Stimulated activated CD4-positive, alpha-beta T cell treated with anti-CD3 and anti-CD28 coated beads, TNF-alpha, amount 100 ng/mL, for 1 hour (primary cell): ENCODE measurements at places on chromosomes 12 and 14.

DNA sequence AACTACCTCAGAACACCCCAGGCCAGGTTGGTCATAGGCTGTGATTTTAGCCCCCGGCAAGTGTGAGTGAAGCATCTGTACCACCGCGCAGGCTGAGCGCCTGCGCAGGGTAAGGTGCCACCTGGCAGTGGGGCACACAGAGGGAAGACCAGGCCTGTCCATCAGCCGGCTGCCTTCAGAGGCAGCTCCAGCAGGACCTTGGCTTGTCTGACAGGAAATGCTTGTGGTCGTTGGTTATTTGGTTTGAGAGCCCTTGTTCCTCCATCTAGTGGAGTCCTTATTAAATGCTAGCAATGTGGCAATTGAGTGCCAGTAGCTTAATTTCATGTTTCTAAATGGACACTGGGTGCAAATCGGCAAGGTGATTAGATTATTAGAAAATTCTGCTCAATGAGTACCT lies 27.5 kb downstream of the SLC25A29 start:
- no peak for DNase-seq

DNA sequence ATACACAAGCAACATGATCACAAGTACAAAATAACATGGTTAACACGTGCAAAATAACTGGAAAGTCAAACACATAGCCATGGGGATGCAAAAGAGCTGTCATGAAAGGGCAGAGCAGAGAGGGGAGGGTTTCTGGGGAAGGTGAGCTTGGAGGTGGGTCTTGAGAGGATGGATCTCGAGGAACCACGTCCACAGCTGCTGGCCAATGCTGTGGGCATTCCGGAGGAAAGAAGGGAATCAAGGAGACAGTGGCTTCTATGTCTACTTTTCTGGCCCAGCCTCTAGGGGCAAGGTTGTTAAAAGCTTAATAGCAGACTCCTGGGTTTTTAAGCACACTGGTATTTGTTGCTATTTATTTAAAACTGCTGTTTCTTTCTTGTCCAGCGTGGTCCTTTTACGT lies 8.4 kb upstream of the MYH7 start:
- no peak for DNase-seq

- no peak for DNase-seq
These were observed 219.9 kb downstream of the PPFIA2 start for GRCh38 chr12:81539279-81539678.

DNA sequence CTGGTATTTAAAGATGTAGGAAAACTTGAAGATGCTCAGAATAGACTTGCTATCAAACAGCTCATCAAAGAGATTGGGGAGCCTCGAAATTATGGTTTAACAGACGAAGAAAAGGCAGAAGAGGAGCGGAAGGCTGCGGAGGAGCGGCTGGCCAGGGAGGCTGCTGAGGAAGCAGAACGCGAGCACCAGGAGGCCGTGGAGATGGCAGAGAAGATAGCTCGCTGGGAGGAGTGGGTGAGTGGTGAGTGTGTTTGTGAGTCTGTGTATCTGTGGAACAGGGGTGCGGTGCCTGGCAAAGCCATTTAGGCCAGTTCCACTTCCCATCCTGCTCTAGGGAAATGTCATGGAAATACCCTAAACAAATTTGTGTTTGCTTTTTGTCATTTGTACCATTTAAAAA lies 19.2 kb upstream of the PAPOLA start:
- DNase-seq = no peak

DNA sequence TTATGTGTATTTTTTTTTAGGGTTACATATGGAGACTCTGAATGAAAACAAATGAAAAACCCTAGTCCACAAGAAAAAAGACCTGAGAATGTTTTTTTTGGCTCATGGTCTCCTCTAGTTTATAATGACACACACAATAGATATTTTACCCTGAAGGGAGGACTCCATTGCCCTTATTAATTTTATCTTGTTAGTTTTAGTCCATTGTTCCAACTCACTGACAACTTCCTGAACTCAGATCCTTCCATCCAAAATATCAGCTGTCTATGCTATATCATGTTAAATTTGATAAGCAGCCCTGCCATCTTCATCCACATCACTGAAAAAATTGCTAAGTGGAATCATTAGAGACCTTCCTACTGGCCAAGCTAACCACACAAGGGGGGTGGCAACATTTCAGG lies 232.1 kb downstream of the MON2 start:
- DNase-seq = no peak

DNA sequence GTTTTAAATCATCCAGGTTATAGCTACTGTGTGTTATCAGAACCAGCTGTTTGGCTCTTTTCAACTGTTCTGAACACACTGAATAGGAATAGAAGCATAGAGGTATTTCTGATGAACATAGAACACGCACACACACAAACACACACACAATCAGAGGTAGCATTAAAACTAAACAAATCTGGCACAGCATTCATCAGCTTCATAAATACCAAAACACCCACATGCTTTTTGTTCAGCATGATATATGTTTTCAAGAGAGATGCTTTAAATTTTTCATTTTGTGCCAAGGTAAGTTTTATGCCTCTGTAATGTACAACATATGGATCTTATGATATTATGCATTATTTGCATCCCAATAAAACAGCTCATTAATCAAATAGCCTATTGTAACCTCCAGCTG lies 208.6 kb downstream of the GALC start:
- DNase-seq = no peak

DNA sequence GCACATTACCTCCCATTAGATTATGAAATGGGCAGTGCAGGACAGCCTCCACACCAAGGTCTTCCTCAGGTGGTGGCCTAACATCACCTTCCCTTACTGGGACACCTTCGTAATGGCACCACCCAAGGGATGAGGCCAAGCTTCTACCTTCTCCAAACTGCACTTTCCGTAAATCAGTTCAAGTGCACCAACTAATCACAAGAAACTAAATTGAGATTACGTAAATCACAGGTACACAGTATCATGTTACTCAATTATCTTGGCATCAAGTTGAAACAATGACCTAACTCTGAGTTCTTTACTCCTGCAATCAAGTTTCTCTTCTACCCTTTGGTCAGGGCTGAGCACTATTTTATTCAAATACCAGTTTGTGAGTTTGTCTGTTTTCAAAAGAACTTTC lies 13.8 kb downstream of the SLC41A2 start:
- no peak for DNase-seq

DNA sequence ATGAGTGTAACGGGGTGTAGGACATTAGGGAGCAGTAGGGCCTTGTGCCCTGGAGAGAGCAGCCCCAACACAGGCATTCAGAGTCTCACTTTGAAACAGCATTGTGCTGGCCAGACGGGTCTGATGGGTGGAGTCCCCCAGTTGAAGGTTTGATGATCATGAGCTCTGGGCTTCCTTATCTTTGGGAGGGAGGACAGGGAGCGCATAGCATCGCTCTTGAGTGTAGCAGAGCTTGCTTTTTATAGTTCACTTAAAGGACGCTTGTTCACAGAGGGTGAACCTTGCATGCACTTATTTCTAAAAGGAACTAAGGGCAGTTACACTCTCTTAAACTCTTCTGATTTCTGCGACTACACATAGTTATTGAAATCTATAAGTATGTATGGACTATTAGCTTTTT lies 10.6 kb downstream of the KCNK13 start:
- no peak for DNase-seq

DNA sequence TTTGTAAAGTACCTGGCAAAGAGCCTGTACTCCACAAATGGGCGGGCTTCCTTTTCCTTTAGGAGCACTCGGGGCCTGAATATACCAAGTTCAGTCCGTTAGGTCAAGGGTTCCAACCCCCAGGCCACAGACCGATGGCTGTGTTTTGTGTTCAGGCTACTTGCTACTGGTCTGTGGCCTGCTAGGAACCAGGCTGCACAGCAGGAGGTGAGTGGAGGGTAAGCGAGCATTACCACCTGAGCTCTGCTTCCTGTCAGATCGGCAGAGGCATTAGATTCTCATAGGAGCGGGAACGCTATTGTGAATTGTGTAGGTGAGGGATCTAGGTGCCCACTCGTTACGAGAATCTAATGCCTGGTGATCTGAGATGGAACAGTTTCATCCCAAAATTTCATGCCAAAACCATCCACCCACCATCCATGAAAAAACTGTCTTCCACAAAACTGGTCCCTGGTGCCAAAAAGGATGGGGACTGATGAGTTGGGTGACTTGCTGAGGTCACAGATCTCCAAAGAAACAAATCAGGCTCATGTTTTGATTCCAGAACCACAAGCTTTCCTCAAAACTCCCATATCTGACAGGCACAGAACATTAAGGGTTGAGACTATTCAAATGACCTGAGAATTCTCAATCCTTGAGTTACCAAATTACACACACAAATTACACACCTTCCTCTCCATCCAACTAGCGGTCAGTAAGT lies 4.2 kb downstream of the CSRP2 start:
- DNase-seq = no peak

- DNase-seq = no peak
These were observed 180.9 kb downstream of the AEBP2 start for GRCh38 chr12:19620222-19620621.

- DNase-seq = no peak
These were observed 49.0 kb upstream of the A2ML1 start for GRCh38 chr12:8773461-8773860.

DNA sequence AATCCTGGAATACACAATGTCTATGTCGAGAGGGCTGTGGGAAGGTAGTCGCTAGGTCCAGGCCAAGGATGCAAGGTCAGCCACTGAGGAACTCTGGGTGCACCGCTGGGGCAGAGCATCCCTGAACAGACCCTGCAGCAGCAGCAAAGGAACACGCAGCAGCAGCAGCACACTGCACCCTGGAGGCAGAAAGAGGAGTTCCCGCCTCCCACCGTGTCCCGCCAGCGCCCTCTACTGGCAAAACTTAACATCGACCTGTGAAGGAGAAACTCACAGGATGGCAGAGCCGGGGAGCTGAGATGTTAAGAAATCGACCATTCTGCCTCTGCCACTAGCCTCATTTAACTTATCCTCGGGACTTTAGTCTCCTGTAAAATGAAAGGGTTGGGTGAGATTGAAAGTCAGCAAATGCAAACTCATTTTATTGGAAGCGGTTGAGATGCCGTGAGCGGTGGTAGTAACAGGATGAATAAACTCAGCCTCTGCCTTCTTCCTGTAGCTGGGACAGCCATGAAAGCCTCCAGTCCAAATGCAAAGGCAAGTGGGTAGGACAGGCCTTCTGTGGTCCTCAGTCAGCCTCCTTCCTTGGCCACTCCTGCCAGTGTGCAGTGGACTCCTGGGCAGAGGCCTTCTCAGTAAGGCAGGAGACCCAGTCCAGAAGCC lies 45.6 kb downstream of the STAB2 start:
- DNase-seq = no peak

DNA sequence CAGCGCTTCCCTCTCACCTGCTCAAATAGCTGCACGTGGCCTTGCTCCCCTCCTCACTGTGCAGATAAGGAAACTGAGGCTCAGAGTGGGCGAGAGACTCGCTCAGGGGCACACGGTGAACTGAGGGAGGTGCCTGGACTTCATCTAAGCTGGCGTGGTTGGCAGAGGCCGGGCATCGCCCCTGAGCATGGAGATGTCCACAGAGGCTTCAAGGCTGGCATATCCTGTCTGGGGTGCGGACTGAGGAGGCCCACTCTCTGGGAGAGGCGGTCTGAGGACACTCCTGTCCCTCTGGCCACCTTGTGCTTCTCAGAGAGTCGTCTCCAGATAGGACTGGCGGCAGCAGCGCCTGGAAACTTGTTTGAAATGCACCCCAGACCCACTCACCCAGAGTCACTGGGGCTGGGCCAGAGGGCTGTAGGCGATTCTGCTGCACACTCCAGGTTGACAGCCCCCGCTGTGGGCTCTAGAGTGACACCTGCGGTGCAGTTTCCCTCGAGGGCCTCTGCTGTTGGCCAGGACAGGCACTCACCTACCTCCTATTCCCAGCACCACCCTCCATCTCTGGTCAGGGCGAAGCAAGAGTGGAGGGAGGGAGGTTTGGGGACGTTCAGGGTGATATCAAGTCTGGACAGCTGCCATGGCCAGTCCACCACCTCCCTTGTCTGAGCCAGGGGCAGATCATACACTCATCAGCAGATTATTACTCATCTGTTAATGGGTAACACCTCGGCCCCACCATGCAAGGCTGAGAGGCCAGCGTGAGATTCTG lies 11.2 kb upstream of the LBHD2 start:
- DNase-seq = no peak

DNA sequence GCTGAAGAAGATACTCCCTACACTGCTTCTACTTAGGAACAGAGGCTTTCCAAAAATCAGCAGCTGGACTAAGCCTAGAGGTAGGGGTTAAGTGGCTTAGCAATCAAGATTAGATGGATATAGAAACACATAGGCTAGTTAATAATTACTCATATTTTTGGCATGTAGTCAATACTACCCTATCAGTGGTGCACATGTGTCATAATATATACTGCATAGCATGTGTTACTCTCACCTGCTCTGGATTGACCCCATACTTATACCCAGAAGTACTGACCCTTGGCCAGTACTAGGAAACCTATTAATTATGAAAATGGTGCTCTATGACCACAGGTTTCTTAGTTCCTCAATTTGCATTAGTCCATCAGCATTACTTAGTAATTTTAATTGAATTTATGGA lies 528.4 kb upstream of the LMO3 start:
- DNase-seq = no peak

GRCh38 chr14:44828023-44828422 lies 133.7 kb downstream of the KLHL28 start:
- DNase-seq = no peak

DNA sequence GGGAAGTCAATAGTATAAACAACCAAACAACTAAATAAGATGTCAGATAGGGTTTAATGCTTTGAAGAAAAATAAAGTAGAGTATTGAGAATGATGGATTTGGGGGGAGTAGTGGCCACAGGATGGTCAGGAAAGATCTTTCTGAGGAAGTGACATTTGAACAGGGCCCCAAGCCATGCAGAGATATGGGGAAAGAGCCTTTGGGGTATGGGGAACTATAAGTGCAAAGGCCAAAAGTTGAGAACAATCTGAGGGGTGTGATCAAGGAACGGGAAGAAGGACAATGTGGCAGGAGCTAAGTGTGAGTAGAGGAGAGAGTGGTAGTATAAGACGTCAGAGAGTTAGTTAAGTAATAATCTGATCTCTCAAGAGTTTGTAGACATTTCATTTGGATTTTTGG lies 1.3 kb downstream of the MRPS35 start:
- DNase-seq = no peak

- DNase-seq = no peak
These were observed 847.2 kb downstream of the VRK1 start for GRCh38 chr14:97644365-97644764.

GRCh38 chr14:98951521-98952152 lies 320.4 kb downstream of the BCL11B start:
- DNase-seq = no peak

GRCh38 chr12:17335487-17335886 lies 729.5 kb upstream of the LMO3 start:
- DNase-seq = no peak

- no peak for DNase-seq
These were observed 1.1 kb downstream of the SCAF11 start for GRCh38 chr12:45989287-45989686.

DNA sequence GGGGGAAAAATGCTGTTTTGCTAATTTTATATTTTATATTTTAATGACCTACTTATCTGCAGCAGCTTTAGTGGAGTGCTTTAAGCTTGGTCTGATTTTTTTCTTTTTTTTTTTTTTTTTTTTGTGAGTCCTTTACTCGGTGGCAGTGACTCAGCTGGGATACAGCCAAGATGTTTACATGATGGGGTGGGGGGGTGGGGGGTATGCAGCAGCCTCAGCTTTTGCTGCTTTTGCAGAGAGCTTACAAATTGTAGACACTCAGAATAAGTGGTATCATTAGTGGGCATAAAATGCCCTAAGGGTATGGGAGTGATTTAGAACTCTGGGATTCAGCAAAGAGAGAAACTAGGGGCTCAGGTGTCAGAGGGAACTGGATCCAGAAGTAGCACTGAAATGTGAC lies 38.2 kb upstream of the ARHGAP5 start:
- DNase-seq = no peak

- no peak for DNase-seq
These were observed 200.9 kb downstream of the APAF1 start for GRCh38 chr12:98845957-98846356.
